ENCODE measurements at places on chromosomes 7 and 10.

DNA sequence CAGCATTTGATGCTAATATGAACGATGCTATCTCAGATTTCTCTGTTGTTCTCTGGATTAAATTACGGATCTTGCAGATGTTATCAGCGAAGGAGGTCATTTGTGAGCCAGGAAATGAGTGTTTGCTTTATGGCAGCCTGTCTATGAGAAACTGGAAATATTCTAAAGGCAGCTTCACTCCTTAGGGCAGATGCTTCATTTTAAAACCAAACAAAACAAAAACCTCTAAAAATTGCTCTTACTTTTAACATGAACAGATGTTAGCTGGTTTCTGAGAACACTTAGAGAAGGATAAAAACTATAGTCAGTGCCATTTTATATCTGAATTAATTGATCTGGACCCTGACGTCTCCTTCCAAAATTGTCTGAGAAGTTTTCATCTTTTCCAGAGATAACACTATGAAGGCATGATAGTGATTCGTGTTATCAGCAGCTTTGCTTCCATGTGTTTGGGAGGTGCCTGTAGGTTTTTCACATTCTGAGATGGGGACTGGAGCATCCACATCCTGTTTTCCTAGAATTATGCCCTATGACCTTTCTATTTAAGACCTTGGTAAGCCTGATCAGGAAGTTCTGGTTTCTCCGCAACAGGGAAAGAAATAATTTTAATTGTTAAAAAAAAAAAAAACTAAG is 53.1 kb downstream of the CPED1 start:
- ATAC-seq: no peak
- H3K4me3 ChIP-seq: no peak overlapping the region
- no peaks in the 10 kb centered on the region for H3K27me3 ChIP-seq
- H3K27ac ChIP-seq: peak overlapping the region; percentile 13
- no peaks in the 10 kb centered on the region for H3K36me3 ChIP-seq

DNA sequence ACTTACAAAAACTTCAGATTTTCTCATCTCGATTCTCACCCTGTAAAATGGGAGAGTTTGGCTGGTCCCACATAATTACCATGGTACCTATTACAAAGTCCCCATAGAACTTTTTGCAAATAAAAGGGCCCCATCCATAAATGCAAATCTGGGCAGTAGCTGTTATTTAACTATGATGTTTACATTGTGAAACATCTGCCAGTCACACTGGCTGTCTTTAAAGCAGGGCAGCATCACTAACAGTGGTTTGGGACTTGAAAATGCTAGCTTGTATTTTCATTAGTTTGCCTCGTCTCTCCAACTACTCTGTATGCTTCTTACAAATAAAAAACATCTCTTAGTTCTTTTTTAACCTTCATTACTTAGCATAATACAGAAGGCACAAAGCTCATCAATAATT is 240.7 kb downstream of the FZD1 start:
- ATAC-seq: no peak
- H3K4me3 ChIP-seq: no peak overlapping the region
- no peaks in the 10 kb centered on the region for H3K27me3 ChIP-seq
- H3K36me3 ChIP-seq: no peaks in the 10 kb centered on the region
- H3K4me1 ChIP-seq: no peaks in the 10 kb centered on the region
- no peak overlapping the region for H3K27ac ChIP-seq

GRCh38 chr7:12256090-12256489 is 45.0 kb downstream of the TMEM106B start:
- ATAC-seq: no peak
- no peak overlapping the region for H3K4me3 ChIP-seq
- no peak overlapping the region for H3K27ac ChIP-seq
- H3K36me3 ChIP-seq: no peaks in the 10 kb centered on the region
- no peaks in the 10 kb centered on the region for H3K4me1 ChIP-seq

GRCh38 chr7:150479023-150479716 is 28.7 kb downstream of the GIMAP8 start:
- no peak overlapping the region for H3K27ac ChIP-seq
- no peak overlapping the region for H3K4me3 ChIP-seq
- peaks cover 14% of the 10 kb centered on the region for H3K36me3 ChIP-seq
- peaks cover 4% of the 10 kb centered on the region for H3K4me1 ChIP-seq

DNA sequence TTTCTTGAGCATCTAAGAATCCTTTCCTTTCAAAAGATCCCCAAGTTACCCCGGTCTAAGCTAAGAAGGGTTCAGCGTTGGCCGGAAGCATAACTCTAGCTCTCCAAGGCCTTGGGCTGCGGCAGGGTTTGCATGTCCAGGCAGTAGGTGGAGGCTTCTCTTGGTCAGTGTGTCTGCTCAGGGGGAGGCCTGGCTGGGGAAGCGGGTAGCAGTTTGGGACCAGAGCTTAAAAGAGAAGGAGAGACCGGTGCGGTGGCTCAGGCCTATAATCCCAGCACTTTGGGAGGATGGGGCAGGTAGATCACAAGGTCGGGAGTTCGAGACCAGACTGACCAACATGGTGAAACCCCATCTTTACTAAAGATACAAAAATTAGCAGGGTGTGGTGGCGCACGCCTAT is 226.3 kb downstream of the MGMT start:
- no peaks in the 10 kb centered on the region for H3K27me3 ChIP-seq
- no peak overlapping the region for H3K4me3 ChIP-seq
- no peak for ATAC-seq
- H3K27ac ChIP-seq: no peak overlapping the region
- H3K4me1 ChIP-seq: peaks cover 21% of the 10 kb centered on the region
- no peaks in the 10 kb centered on the region for H3K36me3 ChIP-seq

DNA sequence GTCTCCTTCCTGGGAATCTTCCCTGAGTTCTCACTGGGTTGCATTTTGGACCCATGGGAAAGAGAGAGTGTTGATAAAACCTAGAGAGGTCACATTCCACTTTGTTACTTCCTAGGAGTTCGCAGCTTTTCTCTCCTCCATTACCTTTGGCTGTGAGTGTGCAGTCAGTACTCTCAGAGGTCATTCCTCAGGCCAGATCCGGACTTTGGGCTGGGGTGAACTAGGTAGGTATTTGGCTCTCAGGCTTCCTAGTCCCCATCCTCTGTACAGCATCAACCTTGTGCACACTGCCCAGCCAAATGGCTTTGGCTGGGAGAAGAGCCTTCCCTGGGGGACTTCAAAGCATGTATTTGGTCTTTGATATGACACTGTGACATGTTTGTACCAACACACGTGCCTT is 508.1 kb downstream of the LRMDA start:
- ATAC-seq: no peak
- H3K27ac ChIP-seq: no peak overlapping the region
- H3K4me3 ChIP-seq: no peak overlapping the region

GRCh38 chr7:6419310-6419773 is 28.4 kb downstream of the DAGLB start:
- no peak for ATAC-seq
- peaks cover 90% of the 10 kb centered on the region for H3K36me3 ChIP-seq
- H3K4me3 ChIP-seq: no peak overlapping the region
- H3K27me3 ChIP-seq: no peaks in the 10 kb centered on the region
- no peaks in the 10 kb centered on the region for H3K4me1 ChIP-seq
- H3K27ac ChIP-seq: no peak overlapping the region

DNA sequence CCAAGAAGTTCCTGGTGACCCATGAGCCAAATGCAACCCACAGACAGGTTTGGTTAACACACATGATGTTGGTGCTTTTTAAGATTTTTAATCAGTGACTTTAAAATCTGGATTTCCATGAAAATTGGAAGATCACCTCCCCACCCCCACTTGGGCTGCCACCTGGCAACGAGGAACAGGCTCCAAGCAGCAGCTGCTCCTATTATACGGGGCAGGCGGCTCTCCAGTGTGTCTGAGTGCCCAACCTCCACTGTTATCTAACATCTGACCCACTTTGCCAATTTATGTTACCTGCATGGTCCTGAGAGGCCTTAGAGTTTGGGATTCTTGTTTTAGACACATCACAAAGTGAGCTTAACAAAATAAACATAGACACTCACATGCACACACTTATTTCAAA is 56.4 kb downstream of the SGMS1 start:
- H3K4me1 ChIP-seq: peaks cover 6% of the 10 kb centered on the region
- no peaks in the 10 kb centered on the region for H3K36me3 ChIP-seq
- H3K27me3 ChIP-seq: no peaks in the 10 kb centered on the region
- no peak for ATAC-seq

DNA sequence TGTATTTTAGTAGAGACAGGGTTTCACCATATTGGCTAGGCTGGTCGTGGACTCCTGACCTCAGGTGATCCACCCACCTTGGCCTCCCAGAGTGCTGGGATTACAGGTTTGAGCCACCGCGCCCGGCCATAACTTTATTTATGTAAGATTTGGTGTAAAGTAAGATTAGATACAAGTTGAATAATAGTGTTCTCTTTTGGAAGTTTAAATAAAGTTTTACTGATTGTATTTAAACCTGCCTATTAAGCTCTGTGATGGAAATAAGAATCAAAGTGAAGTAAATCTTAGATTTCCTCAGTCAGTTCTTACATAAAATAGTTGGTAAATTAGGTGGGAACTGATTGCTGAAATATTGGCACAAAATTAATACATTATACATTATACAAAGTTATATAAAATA is 86.0 kb downstream of the MKLN1 start:
- H3K4me3 ChIP-seq: no peak overlapping the region
- H3K4me1 ChIP-seq: no peaks in the 10 kb centered on the region
- ATAC-seq: no peak
- H3K36me3 ChIP-seq: no peaks in the 10 kb centered on the region
- no peak overlapping the region for H3K27ac ChIP-seq

DNA sequence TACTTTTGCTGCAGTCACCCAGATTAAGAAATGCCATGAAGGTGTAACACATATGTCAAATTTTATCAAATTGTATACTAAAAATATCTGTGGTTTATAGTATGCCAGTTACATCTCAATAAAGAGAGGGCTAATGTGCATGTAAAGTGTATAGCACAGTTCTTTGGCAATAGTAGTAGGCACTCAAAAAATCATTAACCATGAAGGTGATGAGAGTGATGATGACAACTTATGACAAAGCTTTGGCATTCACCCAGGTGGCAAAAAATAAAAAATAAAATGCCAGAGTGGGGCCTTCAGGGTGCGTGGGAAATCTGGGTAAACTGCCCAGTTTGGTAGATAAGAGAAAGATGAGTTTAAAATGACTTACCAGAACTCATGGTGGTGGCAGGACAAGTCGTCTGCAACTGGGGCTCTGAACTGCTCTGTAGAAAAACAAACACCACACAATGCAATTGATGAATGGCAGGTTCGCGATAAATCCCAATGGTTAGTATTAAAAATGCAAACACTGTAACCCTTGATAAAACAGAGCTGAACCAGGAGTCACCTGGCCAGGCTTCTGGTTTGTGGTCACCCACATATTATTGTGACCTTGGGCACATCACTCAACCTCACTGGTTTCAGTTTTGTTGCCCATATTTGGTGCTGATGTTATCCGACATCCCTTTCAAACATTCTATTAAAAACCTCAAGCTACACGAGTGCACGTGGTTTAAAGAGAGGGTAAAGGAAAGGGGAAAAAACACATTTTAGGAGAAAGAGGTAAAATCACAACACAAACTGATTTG is 120.2 kb downstream of the SORBS1 start:
- peak overlapping the region; percentile 84 for H3K27ac ChIP-seq
- no peak for ATAC-seq
- no peak overlapping the region for H3K4me3 ChIP-seq

- no peaks in the 10 kb centered on the region for H3K4me1 ChIP-seq
- no peak overlapping the region for H3K27ac ChIP-seq
- ATAC-seq: no peak
Measured at GRCh38 chr10:94001416-94001810, 7.7 kb downstream of the PLCE1 start.

- no peak for ATAC-seq
- H3K4me1 ChIP-seq: no peaks in the 10 kb centered on the region
- H3K27ac ChIP-seq: no peak overlapping the region
- no peaks in the 10 kb centered on the region for H3K27me3 ChIP-seq
- H3K36me3 ChIP-seq: no peaks in the 10 kb centered on the region
- no peak overlapping the region for H3K4me3 ChIP-seq
Measured at GRCh38 chr7:24786941-24787340, 29.7 kb upstream of the GSDME start.

GRCh38 chr10:35232527-35232926 is 103.8 kb upstream of the CCNY start:
- H3K4me1 ChIP-seq: no peaks in the 10 kb centered on the region
- no peaks in the 10 kb centered on the region for H3K27me3 ChIP-seq
- no peaks in the 10 kb centered on the region for H3K36me3 ChIP-seq
- no peak for ATAC-seq
- H3K27ac ChIP-seq: no peak overlapping the region

DNA sequence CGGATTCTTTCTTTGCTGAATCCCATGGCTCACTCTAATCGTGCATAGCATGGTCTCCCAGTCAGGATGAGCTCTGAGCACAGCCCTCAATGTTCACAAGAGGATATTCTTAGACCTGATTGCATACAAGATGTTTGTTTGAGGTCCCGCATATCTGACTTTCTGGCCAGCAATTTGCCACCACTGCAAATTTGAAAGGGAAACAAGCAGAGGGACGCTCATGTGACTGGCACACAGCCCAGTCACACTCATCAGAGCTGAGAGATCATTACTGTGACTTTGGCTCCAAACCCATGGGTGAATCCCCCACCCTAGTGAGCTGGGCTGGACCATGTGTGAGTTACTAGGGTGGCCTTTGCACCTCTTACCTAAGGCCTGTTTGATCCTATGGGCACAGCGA is 9.9 kb downstream of the TAS2R41 start:
- no peak overlapping the region for H3K27ac ChIP-seq
- no peaks in the 10 kb centered on the region for H3K36me3 ChIP-seq
- no peak overlapping the region for H3K4me3 ChIP-seq
- ATAC-seq: peak; percentile 46
- no peaks in the 10 kb centered on the region for H3K4me1 ChIP-seq

DNA sequence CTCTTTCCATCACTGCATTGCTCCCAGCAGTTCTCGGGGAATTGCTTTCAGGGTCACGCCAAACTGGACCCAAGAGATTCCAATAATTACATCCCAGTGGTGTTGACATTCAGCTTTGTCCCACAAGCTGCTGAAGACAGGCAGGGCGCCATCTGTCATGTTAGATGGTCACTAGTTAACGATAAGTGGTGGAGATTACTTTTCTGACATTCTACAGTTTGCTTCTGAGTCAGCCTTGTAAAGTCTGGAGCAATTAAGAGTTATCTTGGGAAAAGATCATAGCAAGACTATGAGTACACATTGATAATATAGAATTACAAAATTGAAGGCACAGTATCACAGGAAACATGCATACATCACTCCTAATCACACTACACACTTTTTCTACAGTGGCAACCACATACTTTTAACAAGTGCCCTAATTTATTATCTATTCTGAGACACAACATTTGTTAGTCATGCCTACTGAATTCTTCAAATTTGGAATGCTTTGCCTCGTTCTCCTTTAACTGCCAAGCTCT is 41.9 kb downstream of the SEMA3C start:
- no peaks in the 10 kb centered on the region for H3K27me3 ChIP-seq
- no peak overlapping the region for H3K4me3 ChIP-seq
- no peak overlapping the region for H3K27ac ChIP-seq
- H3K36me3 ChIP-seq: no peaks in the 10 kb centered on the region
- no peak for ATAC-seq

DNA sequence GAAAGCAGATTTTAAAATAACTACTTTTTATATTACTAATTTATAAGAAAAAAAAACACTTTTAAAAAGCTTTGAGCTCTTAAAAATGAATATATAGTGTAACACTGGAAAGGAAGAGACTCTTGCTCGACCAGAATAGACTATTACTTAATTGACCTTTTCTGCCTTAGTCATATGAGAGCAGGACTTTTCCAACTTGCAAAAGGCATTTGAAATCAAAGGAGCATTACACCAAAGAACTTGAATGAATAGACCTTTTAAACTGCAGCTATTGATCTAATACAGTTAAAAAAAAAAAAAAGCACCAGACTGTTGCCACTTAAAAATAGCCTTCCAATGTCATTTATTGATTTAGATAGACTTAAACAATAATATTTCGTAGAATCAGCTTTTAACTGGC is 17.2 kb upstream of the SEMA3D start:
- H3K4me3 ChIP-seq: no peak overlapping the region
- H3K27me3 ChIP-seq: no peaks in the 10 kb centered on the region
- ATAC-seq: no peak
- H3K4me1 ChIP-seq: no peaks in the 10 kb centered on the region
- no peak overlapping the region for H3K27ac ChIP-seq
